Stimulated activated CD4-positive, alpha-beta T cell treated with anti-CD3 and anti-CD28 coated beads, Interleukin-1b, Interleukin-23, amount 100 ng/mL, for 1 hour (primary cell): ENCODE measurements at places on chromosomes 1 and 21.

DNA sequence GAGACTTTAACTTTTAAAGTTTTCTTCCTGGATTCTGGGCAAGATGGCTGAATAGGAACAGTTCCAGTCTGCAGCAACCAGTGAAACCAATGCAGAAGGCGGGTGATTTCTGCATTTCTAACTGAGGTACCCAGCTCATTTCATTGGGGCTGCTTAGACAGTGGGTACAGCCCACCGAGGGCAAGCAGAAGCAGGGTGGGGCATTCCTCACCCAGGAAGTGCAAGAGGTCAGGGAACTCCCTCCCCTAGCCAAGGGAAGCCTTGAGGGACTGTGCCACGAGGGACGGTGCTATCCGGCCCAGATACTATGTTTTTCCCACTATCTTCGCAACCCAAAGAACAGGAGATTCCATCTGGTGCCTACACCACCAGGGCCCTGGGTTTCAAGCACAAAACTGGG is 121.0 kb downstream of the VAV3 start:
- DNase-seq, result no peak

- DNase-seq, result no peak
Measured at GRCh38 chr1:111719135-111719534, 20.1 kb downstream of the INKA2 start.

DNA sequence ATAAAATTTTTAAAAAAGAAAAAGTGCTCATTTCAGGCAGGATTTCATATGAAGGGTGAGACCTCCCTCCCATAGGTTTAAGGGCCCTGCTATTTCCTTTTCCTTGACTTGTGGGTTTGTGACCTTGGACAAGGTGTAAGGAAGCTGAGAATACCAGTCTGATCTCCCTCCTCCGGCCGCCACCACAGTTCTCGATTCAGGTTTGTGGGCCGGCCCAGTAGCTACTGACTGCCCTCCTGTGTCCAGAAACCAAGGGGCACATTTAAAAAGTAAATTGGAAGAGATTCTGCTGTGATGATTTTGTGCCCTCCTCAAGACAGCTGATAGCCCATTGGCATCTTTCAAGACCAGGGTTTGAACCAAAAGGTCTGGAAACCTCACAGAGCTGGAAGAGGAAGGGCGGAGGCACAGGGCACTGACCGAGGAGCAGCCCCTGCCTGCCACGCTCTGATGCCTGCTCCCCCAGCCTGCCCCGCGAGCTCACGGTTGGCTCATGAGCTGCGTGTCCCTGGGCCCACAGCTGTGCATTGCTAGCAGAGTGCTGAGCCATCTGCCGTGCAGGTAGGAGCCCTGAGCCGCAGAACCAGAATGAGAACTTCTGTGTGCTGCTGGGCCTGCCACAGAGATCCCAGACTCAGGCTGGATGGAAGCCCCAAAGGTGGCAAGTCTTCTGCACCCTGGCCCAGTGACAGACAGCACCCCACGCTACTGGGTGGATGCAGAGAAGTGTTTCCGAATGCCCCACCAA is 348.7 kb downstream of the NPHP4 start:
- DNase-seq, result no peak

GRCh38 chr1:37722181-37723071 is 30.1 kb downstream of the CDCA8 start:
- no peak for DNase-seq

DNA sequence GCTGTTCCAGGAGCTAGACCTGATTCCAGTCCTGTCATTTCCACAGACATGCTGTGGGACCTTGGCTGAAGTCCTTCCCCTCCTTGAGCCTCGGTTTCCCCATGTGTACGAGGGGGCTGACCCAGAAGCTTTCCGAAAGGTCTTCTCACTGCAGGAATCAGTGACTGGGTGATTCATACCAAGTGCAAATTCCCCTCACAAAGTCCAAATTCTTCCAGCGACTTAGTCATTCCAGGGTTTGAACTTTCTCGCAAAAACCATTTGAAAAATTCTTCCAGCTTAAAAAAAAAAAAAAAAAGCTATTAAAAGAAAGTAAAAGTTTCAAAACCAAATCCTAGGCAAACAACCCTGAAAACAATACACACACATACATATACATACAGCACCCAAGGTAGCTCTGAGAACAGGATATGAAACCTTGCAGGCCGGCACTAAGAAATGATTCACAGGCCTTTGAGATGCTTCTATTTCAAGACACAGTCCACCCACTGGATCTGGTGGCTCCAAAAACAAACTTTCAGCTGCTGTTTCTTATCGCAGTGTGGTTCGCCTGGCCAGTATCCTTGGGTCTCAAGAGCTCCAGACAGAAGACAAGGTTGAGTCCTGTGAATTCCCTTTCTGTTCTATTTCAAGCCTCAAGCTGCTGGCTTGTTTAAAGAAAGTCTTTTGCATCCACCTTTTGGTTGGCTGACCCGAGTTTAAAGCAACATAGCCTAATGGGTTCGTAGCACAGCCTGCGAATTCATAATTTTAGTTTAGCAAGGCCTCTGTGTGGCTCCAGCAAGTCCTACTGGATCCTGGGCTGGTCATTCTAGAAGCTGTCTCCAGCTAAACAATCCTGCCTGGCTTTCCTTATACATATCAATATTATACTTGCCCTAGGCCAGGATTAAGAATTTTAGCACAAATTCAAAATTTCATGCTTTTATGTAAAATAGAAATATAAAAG is 18.0 kb upstream of the ID3 start:
- DNase-seq, result no peak

DNA sequence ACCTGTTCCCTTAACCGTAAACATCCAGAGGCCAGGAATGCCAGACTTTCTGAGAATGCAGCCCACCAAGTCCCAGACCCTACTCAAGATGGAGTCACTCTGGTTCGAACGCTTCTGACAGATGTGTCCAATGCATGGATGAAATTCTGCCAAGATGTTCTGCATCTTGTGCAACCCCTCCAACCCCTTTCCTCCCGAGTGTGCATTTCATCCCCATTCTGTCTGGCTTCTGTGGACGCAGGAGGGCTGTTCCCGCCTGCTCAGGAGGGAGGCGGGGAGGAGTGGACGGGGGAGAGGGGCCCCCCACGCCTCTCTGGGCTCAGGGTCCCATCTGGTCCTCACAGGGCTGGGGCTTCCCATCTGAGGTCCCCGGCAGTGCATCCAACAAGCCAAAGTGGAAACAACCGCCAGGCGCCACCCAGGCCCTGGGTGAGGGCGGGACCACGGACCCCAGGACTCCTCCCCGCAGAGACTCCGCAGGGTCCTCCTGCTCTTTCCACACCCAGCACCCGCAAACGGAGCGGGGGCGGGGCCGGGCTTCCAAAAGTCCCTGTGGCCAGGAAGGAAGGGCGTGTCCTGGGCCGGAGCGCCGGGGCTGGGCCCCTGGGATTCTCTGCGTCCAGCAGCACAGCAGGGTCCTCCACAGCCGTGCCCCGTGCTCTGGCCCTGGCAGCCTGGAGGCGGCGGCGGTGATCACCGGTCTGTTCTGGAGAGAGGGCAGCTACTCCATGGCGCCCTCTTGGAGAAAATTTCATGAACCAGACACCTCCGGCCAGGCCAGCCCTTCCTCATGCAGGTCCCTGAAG is 27.8 kb upstream of the SUMO3 start:
- no peak for DNase-seq
